Stimulated activated CD4-positive, alpha-beta T cell treated with anti-CD3 and anti-CD28 coated beads, Interleukin-1b, Interleukin-23, amount 100 ng/mL, for 1 hour (primary cell): ENCODE measurements at places on chromosomes 1 and 21.

GRCh38 chr1:220487297-220487820 lies 40.6 kb upstream of the MARK1 start:
- DNase-seq, result no peak

GRCh38 chr1:51526248-51526647 lies 7.2 kb upstream of the EPS15 start:
- no peak for DNase-seq

DNA sequence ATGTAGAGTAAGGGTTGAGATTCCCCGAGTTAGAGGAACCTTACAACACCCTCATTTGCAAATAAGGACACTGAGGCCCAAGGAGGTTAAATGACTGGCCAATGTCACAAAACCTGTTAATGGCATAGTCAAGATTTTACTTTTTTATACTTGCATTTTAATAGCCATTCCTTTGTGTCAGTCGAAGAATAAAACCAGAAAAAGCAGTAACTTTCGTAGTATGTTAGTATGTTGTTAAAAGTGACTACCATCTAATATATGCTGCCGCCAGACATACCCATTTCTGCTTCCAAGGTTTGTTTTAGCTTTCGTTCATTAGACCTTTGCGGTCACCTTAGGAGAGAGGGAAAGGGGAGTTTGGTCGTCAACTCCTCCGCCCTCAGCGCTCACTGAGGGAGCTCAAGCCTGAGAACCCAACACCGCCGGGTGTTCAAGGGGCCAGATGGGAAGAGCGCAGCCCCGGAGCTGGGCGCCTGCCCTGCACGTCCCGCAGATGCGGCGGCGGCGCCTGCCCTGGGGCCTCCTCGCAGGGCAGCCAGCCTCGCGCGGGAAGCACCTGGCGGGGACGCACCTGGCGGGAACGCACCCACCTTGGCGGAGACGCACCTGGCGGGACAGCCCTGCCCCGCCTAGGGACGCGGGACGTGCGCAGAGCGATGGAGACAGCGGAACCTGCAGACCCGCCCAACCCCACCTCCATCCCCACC lies 466 bp downstream of the VPS26C start:
- no peak for DNase-seq

- no peak for DNase-seq
These were observed 40.6 kb downstream of the STUM start for GRCh38 chr1:226589008-226589733.

DNA sequence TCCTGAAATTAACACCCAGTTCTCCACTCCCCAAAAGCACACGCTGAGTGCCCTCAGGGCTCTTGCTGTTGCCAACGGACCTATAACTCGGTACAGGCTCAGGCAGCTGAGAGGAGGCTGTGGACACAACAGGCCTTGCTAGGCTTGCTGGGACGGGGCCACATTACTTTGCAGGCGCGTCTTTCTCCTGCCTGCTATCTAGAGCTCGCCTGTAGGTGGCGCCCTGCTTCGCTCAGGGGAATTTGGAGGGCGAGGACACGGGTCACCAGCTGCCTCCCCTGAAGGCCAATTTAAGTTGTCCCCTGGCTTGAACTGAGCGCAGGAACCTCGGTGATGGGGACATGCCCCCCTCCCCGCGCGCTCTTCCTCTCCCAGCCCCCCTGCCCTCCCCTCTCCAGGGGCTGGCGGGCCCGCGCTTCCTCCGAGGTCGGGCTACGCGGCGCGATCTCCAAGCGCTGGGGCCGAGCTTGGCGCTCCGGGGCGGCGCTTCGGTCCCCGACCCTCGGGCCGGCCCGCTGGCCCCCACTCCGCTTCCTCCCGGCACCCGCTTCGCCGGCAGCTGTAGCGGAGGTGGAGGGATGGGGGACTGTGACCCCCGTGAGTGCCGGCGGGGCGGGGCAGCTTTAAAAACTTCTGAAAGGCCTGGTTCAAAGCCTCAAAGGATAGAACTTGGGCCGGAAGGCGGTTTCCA lies 32.4 kb upstream of the NFIA start:
- peak; percentile 90 for DNase-seq

- no peak for DNase-seq
These were observed 7.6 kb downstream of the CDKN2C start for GRCh38 chr1:50977575-50978143.

- DNase-seq, result no peak
These were observed 43.1 kb downstream of the WARS2 start for GRCh38 chr1:119097380-119097779.

DNA sequence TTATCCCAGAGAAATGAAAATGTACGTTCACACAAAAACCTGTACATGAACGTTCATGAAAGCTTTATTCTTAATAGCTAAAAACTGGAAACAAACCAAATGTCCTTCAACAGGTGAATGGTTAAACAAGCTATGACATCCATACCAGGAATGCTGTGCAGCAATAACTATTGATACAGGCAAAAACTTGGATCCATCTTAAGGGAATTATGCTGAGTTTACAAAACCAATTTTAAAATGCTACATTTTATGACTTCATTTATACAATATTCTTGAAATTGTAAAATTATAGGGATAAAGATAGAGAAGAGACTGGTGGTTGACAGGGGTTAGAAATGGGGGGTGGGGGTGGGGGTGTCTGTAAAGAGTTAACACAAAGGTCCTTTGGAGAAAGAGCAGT lies 280.3 kb downstream of the TGFB2 start:
- no peak for DNase-seq

DNA sequence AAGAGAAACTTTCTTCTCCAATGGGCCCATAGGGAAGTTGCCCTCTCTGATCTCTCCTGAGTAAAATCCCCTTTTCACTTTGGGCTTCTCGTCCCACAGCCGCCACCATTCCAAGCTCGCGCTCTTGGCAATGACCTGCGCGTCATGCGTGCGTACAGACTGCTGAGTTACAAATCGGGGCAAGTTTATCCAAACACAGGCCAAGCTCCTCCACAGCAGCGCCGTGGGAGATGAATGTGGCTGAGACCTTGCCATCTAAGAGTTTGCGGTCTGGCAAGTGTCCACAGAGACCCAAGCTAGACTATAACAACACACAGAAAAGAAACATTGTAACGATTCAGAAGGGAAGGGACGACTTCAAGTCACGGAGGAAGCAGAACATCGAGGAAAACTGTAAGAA lies 116.3 kb upstream of the SOD1 start:
- DNase-seq, result no peak
